ENCODE measurements at places on chromosomes 13 and 19.

GRCh38 chr19:2036424-2036823, 14.6 kb downstream of the MKNK2 start:
- DNase-seq, result no peak

DNA sequence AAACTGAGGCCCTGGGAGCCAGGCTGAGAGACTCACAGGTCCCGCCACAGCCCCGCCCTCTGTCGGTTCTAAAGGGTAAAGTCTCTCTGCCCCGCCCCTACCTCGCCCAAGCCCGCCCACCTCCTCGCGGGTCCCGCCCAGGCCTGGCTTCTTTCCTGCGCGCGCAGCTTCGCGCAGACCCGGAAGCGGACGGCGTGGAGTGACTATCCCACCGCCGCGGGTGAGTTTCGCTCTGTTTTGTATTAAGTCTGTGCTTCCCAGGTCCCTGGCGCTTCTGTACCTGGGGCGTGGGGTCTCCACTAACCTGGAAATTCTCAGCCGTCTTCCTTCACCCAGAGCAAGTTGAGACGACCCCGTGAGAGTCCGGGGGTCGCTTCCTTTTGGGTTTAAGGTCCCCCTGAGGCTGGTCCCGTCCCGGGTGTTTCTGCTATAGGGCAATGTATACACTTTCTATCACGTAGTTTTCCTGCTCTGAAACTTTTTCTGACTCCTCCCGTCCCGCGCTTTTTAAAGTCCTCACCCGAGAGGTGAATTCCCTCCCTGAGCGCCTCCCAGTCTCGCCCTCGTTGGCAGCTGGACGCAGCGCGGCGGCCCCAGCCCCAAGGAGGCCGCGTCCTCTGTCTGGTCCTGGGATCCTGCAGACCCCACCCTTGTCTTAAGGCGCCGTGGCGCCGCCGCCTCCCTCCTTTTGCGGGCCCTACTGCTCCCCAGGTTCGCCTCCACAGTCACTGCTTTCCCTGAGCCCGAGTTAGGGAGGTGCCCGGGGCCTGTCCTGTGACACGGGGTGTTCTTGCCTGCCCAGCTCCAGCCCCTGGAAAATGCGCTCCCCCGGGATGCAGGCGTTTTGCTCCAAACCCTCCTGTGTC, at the start of gene ZNF765:
Gene ZNF765, plus strand, starts transcription at position 176 of the 866 bp plus-strand sequence. CDS start 2,867 bp downstream, outside the sequence.
- DNase-seq, result peak; percentile 95

GRCh38 chr13:62598708-62599107, 1183.1 kb upstream of the PCDH20 start:
- DNase-seq, result no peak

DNA sequence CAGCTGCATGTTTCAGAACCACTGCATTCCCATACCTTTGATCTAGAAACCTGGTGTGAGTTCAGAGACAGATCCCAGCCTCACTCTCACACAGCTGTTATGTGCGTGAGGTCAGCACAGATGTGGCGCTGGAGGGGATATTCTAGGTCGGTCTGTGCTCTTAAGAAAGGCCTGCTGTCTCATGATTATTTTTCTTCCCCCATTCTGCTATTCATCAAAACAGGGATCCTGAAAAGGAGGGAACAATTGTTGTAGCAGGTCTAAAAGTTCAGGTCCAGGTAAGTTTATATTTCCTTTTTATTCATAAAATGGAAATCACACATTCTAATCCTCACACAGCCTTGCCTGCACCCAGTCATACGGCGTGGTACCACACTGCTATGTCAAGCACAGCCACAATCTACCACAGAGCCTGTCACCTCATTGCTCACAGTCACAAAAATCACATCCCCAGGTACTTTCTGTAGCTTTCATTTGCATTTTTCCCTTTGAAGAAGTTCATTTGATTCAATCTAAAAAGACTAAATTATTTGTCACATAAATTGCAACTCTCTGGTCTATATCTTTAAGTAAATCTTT, 867 bp downstream of the ZNF546 start:
- no peak for DNase-seq

- DNase-seq, result no peak
These were observed 766.0 kb upstream of the PCDH9 start for GRCh38 chr13:67996101-67996500.

DNA sequence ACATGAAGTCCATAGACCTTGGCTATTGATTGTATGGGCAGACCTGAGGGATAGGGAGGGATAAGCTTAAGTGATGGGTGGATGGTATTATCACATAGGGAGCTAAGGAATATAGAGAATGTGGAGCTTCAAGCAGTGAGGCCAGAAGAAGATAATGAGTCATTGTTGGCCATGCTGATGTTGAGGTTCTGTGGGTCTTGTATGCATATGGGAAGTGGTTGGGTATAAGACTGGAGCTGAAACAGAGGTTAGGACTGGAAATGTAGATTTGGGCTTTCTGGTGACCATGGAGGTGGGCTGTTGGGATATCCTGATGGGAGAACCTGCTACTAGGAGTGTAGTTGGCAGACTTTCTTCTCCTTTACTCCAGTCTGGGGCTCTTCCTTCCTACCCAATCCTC, 73.7 kb upstream of the TSC22D1 start:
- no peak for DNase-seq

GRCh38 chr19:50712833-50713232, 6.8 kb downstream of the SHANK1 start:
- peak; percentile 51 for DNase-seq

GRCh38 chr19:51784922-51785690, 9.9 kb upstream of the FPR3 start:
- DNase-seq, result no peak

DNA sequence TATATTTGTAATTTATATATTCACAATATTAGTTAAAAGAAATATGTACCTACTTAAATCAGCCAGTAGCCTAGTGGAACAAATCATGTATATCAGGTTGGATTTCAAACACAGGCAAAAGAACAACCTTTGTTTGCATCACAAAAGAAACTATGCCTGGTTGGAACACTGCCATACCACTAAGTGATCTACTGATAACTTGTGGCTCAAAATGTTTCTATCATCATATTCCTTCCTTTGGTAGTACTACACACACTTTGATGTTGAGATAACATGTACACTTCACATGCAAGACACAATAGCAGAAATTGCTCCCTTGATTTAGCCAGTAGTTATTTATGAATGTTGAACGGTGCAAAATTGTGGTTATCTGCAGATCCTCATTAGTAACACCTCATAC, 146.0 kb upstream of the GPC6 start:
- DNase-seq, result no peak

DNA sequence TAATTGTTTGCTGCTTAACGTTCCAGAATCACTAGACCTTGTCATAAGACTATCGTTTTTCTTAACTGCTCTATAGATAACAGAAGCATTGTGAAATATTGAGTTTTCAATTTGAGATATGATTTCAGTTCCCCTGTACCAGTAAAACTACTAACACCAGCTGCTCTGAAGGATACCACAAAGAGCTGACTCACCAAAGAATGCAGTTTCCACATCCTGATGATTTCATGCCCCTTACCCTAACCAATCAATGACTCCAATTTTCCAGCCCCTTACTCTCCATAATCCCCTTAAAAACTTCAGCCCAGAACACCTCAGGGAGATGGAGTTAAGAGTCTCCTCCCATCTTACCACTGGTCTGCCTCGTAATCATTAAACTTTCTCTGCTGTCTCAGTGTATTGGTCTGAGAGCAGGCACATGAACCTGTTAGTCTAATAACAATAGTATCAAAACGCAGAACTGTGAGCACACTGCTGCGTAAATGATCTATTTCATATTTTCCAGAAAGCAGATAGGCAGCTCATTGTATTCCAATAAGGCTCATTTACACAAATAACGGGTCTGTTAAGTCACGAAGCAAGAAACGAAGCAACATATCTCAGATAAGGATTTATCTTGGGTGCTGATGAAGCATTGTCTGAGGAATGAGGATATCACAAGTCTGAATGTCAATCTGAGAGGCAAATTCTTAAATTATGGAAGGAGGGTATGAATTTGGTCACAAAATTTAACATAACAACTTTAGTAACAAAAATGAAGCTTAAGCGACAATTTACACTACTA, 14.1 kb upstream of the CCNA1 start:
- peak; percentile 56 for DNase-seq

GRCh38 chr13:72651144-72651543, 76.3 kb downstream of the MZT1 start:
- peak; percentile 18 for DNase-seq

GRCh38 chr19:29003641-29004409, 209.1 kb downstream of the UQCRFS1 start:
- DNase-seq, result no peak

DNA sequence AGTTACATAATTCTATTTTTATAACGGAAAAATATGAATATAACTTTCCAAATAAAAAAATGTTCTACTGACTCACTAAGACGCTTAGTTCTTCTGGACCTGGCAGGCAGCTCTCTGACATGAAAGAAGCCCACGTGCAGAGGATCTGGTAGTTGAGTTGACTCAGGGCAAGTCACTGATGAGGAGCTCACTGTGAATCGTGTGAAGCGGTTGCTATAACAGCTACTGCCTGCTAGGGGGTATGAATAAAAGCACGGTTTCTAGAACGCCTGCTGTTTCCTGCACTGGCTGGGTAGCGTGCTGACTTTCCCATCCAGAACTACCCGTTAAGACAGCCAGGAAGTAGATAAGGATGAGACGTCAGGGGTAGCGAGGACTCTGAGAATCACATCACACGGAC, 54.7 kb upstream of the WASF3 start:
- DNase-seq, result peak; percentile 69

- DNase-seq, result no peak
These were observed 8.8 kb downstream of the PAF1 start for GRCh38 chr19:39381910-39382611.

DNA sequence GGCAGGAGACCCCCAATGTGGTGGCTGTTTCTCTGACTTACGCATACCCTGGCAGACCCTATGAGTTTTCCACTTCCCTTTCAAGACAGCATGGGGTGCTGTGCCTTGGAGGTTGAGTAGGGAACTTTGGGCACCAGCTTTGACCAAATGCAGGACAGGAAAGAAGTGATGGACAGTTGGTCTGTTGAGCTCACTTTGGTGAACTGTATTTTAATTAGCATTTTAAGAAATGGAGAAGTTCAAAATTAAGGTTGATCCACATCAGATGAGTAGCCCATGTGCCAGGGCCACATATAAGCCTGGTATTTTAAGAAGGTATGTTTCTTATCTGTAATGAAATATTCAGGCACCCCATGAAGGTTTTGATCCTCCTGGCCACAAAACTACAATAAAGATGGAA, 46.1 kb upstream of the RAP2A start:
- DNase-seq, result peak; percentile 24

DNA sequence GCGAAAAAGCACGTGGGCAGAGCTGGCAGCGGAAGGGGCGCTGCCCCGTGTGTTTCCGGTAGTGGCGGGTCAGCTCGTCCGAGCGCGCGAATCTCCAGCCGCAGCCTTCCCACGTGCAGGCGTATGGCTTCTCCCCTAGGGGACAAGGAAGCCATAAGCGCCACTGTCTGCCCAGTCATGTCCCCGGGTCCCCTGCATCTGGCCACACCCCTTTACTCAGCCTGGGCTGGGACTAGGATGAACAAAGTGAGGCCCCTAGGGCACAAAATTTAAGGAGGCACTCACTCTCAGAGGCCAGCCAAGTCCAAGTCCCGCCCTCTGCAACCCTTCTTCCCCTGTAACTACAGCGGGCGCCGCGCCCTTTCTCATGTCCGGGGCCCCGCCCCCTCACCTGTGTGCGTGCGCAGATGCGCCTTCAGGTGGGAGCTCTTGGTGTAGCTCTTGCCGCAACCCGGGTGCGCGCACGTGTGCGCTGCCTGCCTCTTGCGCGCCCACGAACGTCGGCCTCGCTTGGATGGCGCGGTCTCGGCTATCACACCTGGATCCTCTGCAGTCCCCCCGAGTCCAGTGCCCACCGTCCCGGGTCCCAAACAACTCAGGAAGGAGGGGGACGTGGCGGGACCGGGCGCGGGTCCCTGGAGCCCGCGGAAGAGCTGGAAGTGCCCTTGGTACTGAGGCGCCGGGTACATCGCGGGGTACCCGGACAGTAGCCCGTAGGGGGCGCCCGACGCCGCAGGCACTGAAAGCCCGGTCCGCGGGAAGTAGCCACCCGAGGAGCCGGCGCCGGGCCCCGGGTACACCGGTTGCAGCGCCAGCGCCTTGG, 1.9 kb downstream of the KLF1 start:
- peak; percentile 76 for DNase-seq

- DNase-seq, result no peak
These were observed 4.3 kb downstream of the NACC1 start for GRCh38 chr19:13122275-13122878.

DNA sequence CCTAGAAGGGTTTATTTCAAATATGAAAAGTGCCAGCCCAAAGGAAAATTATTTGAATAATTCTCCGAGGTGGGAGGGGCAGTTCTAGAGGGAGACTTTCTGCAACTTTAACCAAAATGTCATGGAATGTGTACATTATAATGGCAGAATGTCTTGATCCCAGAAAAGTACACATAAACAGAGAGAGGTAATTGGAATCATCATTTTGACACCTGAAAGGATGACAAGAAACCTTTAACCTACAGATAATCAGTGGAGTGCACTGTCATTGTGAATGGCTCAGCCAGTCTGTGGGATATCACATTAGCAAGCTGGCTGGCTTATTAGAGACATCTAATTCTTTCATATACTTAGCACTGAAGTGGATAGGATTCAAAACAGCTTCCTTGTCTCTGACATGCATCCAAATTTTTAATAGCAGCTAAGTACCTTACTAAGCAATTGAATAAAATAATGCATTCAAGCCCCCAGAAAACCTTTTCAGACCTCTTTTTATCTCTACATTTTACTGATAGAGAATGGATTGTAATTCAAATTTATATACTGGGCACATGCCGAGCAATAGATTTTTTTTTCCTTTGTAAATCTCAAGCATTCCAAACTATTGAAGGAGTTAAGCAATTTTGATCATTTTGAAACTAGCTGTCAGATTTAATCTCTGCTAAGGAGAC, 468.6 kb downstream of the COG6 start:
- DNase-seq, result no peak

GRCh38 chr13:64239372-64239771, 2823.7 kb upstream of the PCDH20 start:
- DNase-seq, result no peak

DNA sequence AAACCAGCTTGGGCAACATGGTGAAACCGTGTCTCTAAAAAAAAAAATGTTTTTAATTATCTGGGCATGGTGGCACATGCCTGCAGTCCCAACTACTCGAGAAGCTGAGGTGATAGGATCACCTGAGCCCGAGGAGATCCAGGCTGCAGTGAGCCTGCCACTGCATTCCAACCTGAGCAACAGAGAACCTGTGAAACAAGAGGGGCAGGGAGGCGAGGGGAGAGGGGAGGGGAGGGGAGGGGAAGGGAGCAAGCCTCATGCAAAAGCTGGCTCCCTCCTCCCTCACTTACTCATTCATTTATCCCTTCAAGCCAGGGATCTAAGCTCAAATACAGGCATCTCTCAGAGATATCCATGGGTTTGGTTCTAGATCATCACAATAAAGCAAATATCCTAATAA, 8.9 kb downstream of the ATP7B start:
- no peak for DNase-seq

GRCh38 chr13:35841060-35841521, 290.1 kb downstream of the DCLK1 start:
- no peak for DNase-seq

DNA sequence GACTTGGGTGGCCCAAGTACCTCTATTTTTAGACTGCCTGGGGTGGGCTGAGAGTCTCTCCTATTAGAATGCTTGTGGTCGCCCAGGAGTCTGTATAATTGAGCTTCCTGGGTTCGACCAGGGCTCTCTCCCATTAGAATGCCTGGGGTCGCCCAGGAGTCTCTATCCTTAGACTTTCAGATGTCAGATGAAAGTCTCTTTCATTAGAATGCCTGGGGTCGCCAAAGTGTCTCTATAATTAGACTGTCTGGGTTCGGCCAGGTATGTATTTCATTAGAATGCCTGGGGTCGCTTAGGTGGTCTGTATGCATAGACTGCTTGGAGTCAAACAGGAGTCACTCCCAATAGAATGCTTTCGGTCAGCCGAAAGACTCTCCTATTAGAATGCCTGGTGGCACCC, 1471.7 kb downstream of the UQCRFS1 start:
- DNase-seq, result no peak
